ENCODE measurements at places on chromosomes 5 and 9.

- no peak for DNase-seq
Observed at GRCh38 chr9:32525709-32526030, 326 bp downstream of the RIGI start.

GRCh38 chr5:180823346-180823745, 20.7 kb upstream of the MGAT1 start:
- DNase-seq: no peak

DNA sequence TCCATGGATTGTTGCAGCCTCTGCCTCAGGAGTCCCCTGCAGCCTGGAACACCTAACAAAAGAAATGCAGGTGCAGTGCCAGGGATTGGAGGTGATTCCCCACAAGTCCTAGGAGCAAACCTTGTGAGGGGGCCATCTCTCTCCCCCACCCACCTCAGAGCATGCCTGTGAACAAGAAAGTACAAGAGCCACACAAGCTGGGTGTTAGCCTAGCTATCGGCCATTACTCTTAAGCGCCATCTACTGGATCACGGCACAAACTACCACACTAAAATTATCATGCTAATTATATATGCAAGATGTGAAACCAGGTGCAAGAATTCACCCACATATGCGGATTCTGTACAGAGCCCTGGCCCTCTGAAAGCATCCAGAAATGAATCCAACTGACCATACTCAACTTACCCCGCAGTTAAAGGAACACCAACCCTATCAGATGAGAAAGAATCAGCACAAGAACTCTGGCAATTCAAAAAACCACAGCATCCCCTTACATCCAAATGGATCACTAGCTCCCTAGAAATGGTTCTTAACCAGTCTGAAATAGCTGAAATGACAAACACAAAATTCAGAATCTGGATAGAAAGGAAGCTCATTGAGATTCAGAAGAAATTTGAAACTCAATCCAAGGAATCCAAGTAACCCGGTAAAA, 16.5 kb upstream of the PRSS3 start:
- peak; percentile 1 for DNase-seq

- DNase-seq: no peak
Observed at GRCh38 chr9:97059626-97060025, 20.7 kb upstream of the CTSV start.

DNA sequence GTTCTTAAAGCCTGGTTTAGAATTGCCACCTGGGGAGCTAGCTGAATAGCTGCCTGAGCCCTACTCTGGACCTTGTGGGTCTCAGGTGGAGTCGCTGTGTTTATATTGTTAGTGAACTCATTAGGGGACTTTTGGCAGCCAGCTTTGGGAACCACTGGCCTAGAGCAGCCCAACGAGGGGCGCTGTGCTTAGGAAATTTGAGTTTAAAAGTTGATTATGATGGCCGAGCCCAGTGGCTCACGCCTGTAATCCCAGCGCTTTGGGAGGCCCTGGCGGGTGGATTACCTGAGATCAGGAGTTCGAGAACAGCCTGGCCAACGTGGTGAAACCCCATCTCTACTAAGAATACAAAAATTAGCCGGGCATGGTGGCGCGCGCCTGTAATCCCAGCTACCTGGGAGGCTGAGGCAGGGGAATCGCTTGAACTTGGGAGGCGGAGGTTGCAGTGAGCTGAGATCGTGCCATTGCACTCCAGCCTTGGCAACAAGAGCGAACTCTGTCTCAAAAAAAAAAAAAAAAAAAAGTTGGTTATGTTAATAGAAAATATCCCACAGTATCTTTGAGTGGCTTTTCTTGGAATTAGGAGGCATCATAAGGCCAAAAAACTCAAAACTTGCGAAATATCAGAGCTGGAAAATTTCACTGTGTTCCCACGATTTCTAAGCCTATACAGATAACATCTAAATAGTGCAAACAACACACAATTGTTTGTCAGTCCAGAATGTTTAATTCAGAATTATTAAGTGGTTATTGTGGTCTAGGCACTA, 809 bp downstream of the MCCC2 start:
- no peak for DNase-seq

GRCh38 chr5:62142351-62142750, 163.7 kb upstream of the KIF2A start:
- no peak for DNase-seq

Measured in stimulated activated CD8-positive, alpha-beta memory T cell treated with anti-CD3 and anti-CD28 coated beads, Interleukin-4, amount 100 ng/mL, for 4 hours (primary cell).